Renal cortical epithelial cell (primary cell): ENCODE measurements at places on chromosomes 4 and X.

GRCh38 chrX:10619425-10620046, 849 bp downstream of the MID1 start:
- no peak for DNase-seq

DNA sequence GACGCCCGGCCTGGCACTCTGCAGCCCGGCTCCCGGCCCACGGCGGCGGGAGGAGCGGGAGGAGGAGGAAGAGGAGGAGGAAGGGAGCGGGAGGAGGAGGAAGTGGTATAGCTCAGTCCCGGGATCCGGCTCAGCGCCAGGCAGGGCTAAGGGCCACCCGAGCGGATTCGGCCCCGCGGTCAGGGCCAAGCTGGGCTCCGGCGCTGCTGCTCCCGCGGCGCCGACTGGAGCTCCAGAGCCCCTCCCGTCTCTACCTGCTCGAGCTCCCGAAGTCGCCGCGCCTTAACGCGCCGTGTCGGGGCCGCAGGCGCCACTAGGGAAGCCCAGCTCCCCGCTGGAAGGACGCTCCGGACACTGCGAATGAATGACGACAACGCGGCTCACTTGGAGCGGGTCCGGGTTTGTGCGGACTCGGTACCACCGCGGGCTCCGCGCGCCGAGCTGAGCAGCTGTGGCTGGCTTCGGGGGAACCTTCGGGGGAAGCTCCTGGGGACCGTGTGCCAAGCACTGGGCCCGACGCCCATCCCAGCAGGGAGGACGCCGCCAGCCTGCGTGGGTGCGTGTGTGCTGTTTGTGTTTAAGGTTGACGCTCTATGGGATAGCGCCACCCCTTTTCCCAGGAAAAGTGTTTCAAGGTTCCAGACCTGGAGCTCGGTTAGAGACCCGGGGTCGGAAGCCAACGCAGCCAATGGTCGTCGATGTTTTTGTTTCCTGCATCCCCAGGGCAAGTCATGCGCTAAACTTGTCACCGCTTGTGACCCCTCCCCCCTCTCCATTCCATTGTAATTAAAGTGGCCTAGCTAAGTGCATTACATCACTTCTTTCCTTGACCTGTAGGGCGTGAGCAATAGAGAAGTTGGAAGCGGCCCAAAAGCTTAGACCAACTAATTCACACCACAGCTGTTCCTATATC, at the start of gene TBC1D9:
TBC1D9 (minus strand) TSS at position 67 of the 913 bp plus-strand sequence. CDS start 340 bp downstream, outside the sequence.
- DNase-seq = peak; percentile 97

- no peak for DNase-seq
Measured at GRCh38 chr4:54104907-54105306, 4.9 kb downstream of the GSX2 start.

GRCh38 chr4:48708610-48709009, 71.5 kb downstream of the FRYL start:
- DNase-seq = no peak

GRCh38 chr4:1218634-1219565, 30.0 kb downstream of the CTBP1 start:
- DNase-seq = no peak

DNA sequence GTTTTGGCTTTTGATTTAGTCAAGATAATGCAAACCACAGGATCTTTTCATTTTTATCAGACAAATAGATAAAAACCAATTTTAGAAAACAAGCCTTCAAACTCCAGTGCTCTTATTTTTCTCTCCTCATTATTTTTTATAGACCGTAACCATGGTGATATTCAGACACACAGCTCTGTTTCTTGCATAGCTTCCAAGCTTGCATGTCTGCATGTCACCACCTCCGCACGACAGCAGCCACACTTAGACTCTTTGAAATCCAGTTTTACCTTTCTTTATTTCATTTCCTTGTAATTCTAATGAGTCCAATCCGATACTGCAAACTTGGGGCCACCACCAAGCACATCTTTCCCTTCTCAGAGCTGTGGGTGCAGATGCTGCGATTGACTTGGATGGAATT, 94.3 kb upstream of the GPM6A start:
- DNase-seq = no peak
